Naive thymus-derived CD8-positive, alpha-beta T cell (primary cell): ENCODE measurements at places on chromosomes 2 and 18. TPM values are rescaled to one million over a fixed set of nuclear protein-coding genes. Genes with fewer than 3 reads are reported as not detected.

GRCh38 chr18:64273724-64274123, 124.8 kb upstream of the LINC00305 start:
- DNase-seq: no peak
- no peaks in the 10 kb centered on the region for H3K36me3 ChIP-seq
- H3K4me3 ChIP-seq: no peak overlapping the region
- no peak overlapping the region for H3K27ac ChIP-seq
- no peaks in the 10 kb centered on the region for H3K27me3 ChIP-seq

- H3K4me3 ChIP-seq: peak overlapping the region; percentile 49
- peak overlapping the region; percentile 77 for H3K27ac ChIP-seq
- H3K27me3 ChIP-seq: no peaks in the 10 kb centered on the region
- H3K4me1 ChIP-seq: peaks cover 99% of the 10 kb centered on the region
- H3K36me3 ChIP-seq: peaks cover 41% of the 10 kb centered on the region
These were observed 19.6 kb downstream of the B3GNT2 start for GRCh38 chr2:62215306-62216064.

GRCh38 chr2:167592441-167592840, 655.0 kb downstream of the STK39 start:
- DNase-seq: no peak
- no peaks in the 10 kb centered on the region for H3K27me3 ChIP-seq
- H3K4me3 ChIP-seq: no peak overlapping the region

DNA sequence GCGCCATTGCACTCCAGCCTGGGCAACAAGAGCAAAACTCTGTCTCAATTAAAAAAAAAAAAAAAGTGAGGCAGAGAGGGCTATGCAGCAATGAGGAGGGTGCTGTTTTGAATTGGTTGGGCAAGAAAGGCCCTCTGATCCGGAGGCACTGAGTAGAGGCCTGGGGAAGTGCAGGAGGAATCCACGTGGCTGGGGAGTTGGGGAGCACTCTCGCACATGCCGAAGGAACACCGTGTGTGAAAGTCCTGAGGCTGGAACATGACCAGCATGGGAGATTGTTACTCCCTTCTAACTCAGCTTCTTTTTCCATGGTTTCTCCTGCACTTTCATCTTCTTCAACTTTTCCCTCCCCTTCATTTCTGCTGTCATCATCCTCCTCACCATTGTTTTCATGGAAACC, 347.9 kb upstream of the HS6ST1 start:
- peaks cover 2% of the 10 kb centered on the region for H3K4me1 ChIP-seq
- H3K4me3 ChIP-seq: no peak overlapping the region
- no peak overlapping the region for H3K27ac ChIP-seq
- no peak for DNase-seq
- no peaks in the 10 kb centered on the region for H3K36me3 ChIP-seq
- H3K27me3 ChIP-seq: peaks cover 48% of the 10 kb centered on the region

GRCh38 chr2:31275976-31276375, 42.0 kb downstream of the EHD3 start:
- DNase-seq: no peak
- H3K4me3 ChIP-seq: no peak overlapping the region
- no peak overlapping the region for H3K27ac ChIP-seq
- no peaks in the 10 kb centered on the region for H3K4me1 ChIP-seq
- peaks cover 10% of the 10 kb centered on the region for H3K27me3 ChIP-seq
- H3K36me3 ChIP-seq: no peaks in the 10 kb centered on the region

DDX1 gene
- 58.0 TPM for polyA plus RNA-seq

SERPINB3 gene
- not detected for polyA plus RNA-seq
